Stimulated activated CD4-positive, alpha-beta T cell treated with anti-CD3 and anti-CD28 coated beads, Interleukin-12 subunit alpha, Interleukin-12 subunit beta, amount 100 ng/mL, for 4 hours (primary cell): ENCODE measurements at places on chromosomes 3 and 15.
A peak's percentile ranks its signal among the peaks of the same experiment; 100 is the strongest.

- no peak for DNase-seq
Observed at GRCh38 chr15:68305420-68305871, 27.9 kb downstream of the FEM1B start.

DNA sequence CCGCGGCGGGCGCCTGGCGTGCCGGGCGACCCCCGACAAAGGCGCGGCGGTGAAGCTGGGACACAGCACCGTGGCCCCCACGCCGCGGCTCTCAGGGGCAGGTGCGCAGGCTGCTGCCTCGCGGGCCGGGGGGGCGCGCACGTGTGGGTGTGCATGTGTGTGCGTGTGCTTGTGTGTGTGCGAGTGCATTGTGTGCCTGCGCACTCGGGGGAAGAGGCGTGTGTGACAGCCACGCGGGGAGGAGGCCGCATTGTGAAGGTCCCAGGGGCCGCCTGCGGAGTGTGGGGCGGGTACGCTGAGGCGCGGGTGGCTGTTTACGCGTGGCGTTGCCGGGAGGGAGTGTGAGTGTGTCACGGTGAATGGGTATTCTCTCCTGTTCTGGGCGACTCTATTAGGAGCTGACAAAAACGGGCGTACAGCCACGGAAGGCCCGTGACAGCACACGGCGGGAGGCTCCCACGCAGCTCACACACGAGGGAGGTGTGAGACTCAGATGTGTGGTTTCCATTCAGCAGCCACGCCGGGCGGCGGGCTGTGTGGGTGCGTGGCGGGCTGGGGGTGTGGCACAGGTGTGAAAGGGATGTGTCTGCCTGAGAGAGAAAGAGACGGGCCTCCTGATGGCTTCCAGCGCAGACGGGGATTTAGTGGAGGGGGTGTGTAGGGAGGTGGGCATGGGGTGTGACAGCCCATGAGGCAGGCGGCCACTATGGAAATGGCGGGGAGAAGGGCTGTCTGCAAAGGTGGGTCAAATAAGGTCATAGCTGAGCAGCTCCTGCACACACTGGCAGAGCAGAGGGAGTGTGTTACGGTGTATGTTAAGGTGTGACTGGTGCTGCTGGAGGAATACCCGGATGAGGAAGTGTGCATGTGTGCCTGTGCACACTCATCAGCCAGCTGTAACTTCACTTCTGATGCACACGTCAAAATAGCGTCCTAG, 750 bp downstream of the PODXL2 start:
- peak; percentile 37 for DNase-seq

DNA sequence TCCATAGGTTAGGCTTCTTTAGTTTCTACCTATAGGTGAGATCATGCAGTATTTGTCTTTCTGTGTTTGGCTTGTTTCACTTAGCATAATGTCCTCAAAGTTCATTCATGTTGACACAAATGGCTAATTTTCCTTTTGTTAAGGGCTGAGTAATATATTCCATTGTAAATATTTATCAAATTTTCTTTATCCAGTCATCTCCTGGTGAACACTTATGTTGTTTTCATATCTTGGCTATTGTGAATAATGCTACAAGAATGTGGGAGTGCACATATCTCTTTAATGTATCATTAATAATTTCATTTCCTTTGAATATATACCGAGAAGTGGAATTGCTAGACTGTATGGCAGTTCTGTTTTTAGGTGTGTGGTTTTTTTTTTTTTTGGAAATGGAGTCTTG, 250.9 kb upstream of the SEMA6D start:
- no peak for DNase-seq

DNA sequence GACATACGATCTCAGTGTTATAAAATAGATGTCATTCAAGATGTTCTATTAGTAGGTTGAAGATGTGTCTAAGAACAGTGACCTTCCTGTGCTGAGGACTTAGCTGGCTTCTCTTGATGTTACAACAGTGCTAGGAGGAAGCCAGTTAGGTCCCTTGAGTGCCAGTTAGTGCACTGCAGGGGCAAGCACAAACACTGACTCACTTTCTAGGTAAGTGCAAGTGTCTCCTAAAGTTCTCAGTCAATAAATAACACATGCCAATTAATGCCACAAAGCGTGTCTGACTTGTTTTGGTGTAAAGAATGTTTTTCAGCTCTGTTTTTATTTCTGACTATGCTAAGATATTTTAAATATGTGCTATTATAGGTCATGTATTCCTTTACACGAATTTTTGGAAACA, 211.8 kb downstream of the NAALADL2 start:
- no peak for DNase-seq

- DNase-seq, result no peak
Observed at GRCh38 chr3:119547227-119547626, 12.2 kb downstream of the CD80 start.

GRCh38 chr3:171838218-171838720, 4.9 kb upstream of the TMEM212 start:
- no peak for DNase-seq

DNA sequence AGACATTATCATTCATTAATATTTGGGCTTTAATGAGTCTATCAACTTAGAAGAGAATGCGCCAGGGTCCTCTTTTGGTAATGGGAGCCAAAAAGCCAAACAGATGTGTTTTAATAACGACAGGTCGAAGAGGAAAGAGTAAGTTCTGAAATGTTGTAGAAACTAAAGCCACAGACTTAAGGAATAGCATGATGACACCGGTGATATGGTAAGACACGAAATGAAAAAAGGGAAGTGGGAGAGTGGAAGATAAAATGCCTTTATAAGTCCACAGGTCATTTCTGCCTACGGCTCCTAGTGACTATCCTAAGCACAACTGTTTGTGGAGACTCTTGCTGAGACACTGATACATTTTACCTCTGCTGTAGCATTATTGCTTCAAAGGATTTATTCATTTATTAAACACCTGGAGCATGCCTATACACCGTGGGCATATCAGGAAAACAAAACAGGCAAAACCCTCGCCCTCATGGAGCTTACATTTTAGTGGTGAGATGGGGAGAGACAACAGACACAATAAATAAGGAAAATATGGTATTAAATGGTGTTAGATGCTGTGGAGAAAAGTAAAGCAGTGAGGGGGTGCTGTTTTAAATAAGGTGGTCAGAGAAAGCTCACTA, 11.7 kb upstream of the CD47 start:
- no peak for DNase-seq

DNA sequence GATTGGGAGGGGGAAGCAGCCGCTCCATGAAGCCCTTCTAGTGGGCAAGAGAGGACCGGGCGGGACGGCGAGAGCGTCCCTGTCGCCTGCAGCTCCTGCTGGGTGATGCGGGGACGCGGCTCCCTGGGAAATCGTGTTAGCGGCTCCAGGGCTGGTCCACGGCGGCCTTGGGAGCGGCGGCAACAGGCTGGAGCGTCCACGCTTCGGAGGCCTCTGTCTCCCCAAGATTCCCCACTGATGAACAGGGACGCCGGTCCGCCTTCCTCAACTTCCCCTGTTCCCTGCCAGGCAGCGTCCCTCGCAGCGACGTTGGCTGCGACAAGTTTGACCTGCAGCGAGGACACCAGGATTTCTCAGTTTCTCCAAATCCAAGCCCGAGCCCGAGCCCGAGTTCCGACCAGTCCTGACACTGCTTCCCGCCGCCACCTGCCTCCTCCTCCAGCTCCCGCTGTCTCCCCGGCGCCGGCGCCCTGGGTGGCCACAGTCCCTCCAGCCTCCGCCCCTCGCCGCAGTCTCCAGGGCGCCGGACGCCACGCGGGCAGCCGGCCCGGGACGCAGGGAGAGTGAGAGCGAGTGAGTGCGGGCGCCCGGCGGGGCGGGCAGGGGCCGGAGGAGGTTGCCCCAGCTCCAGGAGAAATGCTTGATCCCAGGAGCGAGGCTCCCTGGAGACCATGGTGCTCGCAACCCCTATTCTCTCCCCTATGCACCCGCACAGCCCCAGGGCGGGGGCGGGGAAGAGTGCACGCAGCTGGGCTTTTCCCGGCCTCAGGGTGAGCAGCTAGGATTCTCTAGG, 78.1 kb upstream of the RNF7 start:
- no peak for DNase-seq

DNA sequence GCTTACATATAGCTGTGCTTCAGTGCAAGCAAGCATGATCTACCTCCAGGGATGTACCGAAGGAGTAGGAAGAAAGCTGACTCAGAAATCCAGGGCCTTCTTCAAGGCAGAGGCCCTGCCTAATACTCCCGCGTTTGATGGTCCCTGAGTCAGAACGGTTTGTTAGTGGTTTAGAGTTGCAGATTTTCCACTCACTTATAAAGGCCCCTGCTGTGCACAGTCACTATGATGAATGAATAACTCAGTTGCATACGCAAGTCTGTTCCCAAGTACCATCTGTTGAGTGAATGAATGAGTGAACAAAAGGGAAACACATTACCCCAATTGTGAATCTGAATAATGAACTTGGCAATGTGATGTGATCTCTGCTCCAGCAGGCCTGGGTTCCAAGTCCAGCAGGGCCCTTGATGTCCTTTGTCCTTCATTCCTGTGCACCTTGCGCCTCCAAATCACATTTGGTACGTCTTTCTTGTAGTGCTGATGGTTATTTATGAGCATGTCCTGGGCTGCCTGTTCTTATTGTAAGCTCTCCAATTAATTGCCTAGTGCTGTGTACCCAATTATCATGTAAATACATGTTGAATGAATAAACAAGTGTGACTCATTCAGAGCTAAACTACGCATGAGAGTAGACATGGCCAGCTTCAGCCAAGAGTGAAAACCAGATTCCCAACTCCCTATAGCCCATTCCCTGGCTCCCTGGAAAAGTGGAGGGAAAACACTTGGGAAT, 85.3 kb upstream of the LIMD1 start:
- peak; percentile 12 for DNase-seq

- DNase-seq, result no peak
Observed at GRCh38 chr3:45311953-45312801, 76.2 kb upstream of the LARS2 start.

DNA sequence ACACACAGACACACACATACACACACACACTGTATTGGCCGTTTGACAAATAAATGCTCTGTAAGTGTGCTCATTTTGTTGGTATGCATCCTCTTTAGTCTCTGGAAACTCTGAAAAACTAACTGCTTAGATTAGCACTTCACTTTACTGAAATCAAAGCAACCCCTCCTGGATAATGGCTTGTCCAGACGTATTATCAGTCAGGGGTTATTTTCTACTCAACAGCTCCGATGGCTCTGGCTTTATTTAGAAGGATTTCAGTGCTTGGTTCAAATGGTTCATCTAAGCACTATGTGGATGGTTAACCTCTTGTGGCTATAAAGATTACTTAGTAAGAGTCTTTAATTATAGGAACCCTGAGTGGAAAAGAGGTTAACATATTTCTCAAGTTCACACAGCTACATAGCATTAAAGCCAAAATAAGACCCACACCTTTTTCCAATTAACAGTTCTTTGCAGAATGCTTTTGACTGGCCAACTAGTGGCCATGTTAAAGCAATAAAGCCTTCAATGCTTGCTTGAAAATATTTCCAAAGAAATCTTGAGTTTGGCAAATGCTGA, 516.1 kb upstream of the NAALADL2 start:
- DNase-seq, result no peak

DNA sequence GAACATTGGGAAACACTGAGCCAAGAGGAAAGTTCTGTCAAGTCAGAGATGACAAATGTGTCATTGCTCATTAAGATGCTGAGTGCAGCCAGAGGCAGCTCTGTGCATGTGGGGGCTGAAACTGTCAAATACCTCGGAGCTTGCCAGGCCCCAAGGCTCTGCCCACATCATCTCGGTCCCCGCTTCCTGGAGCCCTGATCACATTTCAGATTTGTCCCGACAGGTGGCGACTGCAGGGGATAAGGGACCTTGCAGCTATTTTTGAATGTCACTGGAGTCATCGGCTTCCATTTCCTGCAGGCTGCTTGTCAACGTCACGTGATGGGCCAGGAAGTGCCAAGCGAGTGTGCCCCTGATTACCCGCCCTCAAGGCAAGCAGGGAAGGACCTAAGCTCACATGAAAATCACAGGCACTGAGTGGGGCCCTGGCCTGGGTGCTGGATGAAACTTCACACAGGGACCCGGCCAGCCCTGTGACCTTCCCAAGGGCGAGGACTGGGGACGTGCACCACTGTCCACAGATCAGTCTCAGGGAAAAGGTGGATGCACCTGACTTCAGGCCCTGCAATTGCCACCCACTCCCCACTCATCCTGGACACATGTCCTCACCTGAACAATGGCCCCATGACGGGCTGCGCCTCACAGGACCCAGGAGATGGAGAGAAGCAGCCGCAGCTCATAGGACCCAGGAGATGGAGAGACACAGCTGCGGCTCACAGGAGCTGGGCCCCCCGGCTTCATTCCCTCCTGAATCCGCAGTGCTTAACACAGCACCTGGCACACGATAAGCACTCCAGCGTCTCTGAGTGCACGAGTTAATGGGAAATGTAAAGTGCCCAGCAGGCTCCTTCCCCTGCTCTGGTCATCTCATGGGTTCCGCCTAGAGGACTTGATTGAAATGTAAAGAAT, 73.4 kb downstream of the NUP210 start:
- DNase-seq, result peak; percentile 56

DNA sequence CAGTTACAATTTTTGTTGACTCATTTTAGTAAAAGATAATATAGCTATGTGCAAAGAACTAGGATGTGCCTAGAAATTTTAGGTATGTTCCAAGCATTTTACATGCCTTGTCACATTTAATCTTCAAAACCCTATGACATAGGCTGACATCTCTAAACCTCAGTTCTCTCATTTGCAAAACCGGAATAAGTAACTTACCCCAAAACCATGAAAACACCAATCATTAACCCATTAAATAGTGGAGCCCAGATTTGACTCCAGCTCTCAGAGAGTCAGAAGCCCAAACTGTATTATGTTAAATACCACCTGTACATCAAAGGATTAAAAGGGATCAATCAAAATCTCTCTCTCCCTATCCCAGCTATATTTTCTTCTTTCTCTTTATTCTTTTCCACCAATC, 36.6 kb downstream of the GSK3B start:
- DNase-seq, result no peak

DNA sequence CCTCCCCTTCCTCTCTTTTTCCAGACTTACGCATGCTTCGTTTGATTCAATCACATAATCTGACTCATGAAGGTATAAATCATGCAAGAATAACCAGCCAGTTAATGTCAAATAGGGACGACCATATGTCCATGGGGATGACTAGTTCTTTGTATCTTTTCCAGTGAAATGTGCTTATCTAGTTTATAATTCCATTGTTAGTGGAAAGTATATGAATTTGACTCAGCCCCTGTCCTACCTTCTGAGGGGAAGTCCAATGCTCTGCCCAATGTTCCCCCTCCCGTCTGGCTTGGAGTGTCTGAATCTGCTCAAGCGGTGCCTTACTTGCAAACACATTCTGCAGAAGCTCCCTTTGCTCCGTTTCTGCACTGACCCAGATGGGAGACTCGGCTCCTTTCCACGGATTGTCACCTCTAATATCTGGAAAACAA, 55.0 kb upstream of the EPHB3 start:
- DNase-seq, result no peak

DNA sequence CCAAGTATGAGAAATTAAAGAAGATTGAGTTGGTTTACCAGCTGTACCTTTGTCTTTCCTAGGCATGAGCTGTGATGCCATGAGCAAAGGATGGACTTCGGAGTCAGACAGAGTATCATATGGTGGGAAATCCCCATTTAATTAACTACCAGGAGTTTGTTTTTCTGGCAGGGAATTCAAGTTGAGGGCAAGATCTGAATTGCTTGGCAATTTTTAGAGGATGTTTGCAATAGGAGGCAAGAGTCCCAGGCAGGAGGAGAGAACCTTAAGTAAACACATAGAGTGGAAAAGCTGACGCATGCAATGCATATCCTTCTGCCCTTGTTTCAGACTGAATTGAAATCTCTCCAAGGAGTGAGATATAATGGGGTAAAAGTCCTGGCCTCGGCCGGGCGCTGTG, 569.7 kb upstream of the MDFIC2 start:
- DNase-seq, result no peak

GRCh38 chr15:69853544-69853951, 244.2 kb downstream of the TLE3 start:
- DNase-seq, result no peak
